Femur (tissue), 1 donor: ENCODE measurements at places on chromosomes 1 and 21.

GRCh38 chr1:119771016-119771415 lies 2.3 kb upstream of the HMGCS2 start:
- no peak for DNase-seq

GRCh38 chr1:84724128-84724860 lies 34.0 kb upstream of the SSX2IP start:
- no peak for DNase-seq

DNA sequence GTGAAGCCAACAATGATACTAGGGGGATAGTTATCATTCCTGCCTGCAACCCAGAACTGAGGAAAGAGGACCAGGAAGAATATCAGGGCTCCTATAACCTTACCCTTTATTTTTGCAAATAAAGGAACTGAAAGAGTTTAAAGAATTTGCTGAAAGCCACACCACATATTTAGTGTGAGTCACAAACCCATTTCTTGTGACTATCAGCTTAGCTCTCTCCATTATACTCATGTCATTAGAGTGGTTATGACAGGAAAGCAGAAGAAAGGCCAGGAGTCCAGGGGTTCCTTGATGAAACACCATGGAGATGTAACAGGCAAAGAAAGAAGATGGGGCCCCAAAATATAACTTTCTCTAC lies 141.1 kb upstream of the SAMSN1 start:
- DNase-seq: no peak

- DNase-seq: no peak
Measured at GRCh38 chr1:169707912-169708604, 3.4 kb downstream of the SELL start.

DNA sequence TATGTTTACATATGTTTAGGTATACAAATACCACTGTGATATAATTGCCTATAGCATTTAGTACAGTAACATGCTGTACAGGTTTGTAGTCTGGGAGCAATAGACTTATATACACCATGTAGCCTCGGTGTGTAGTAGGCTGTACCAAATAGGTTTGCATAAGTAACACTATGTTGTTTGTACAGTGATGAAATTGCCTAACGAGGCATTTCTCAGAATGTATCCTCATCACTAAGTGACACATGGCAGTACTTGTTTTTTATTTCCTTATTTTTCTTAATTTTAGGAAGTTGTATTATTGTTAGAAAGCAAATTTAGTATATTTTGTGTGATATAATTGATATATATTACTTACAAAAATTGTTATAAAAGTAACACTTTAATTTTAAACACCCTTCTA lies 840.9 kb downstream of the LTN1 start:
- no peak for DNase-seq

DNA sequence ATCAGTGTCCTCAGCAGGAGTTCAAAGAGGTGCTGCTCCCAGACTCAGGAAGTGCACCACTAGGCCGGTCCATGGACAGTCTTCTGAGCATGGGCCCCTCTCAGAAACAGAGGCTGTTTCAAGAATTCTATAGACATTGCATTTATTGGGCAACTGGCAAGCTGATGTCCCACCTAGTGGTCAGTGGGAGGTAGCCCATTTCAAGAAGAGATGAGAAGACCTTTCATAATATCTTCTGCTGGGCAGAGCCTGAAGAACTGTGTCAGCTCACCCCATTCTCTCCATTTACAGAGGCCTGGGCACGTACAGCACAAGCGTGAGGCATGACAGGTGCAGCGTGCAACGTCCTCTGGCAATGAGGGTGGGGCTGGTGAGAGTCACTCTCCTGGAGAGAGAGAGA lies 216.0 kb downstream of the DYRK1A start:
- DNase-seq: peak; percentile 45

GRCh38 chr1:245971711-245972085 lies 535.4 kb downstream of the SMYD3 start:
- DNase-seq: no peak

DNA sequence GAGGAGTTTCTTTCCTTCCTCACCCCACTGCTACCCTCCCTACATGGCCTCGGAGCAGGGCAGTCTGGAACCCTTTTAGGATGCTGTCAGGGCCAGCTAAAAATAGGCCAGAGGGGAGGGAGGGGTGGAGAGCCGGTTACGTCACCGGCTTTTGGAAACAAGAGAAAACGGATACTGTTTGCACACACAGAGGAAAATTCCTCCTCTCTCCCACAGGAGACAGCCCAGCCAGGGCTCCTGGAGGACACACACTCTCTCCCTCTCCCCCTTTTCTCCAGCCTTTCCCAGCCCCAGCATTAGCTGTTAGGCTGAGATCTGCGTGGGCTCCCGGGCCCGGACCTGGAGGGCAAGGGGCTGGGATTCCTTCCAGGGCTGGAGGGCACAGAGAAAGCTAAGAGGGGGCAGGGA lies 20.0 kb upstream of the ALDH4A1 start:
- peak; percentile 94 for DNase-seq

DNA sequence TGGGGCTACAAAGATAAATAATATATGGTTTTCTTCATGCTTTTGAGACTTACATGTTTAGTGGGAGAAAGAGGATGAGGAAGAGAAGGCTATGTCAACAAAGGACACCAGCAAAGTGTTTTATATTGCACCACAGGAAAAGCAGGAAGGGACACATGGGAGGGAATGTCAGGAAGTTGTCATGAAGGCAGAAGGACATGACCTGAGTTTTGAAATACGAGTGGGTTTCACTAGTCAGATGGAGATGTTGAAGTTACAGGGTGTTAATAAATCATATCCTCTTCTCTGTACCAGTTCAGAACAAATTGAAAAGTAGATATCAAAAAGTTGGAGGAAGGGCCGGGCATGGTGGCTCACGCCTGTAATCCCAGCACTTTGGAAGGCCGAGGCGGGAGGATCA lies 18.2 kb upstream of the AGO1 start:
- DNase-seq: no peak

DNA sequence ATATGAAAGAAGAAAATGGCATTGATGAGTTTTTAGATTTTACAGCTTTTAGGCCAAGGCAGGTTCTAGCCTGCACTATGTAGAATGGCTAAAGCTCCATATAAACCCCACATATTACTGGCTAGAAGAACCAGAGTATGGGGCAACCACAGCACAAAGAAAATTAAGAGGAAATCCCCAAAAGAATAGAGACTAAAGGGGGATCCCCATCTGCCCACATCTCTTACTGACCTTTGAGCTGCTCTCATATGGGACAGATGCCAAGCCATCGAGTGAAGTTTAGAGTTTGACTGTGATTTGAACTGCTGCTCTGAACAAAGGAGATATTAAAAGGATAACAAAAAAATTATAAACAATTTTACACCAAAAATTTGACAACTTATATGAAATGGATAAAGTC lies 102.2 kb upstream of the HAO2 start:
- DNase-seq: no peak

DNA sequence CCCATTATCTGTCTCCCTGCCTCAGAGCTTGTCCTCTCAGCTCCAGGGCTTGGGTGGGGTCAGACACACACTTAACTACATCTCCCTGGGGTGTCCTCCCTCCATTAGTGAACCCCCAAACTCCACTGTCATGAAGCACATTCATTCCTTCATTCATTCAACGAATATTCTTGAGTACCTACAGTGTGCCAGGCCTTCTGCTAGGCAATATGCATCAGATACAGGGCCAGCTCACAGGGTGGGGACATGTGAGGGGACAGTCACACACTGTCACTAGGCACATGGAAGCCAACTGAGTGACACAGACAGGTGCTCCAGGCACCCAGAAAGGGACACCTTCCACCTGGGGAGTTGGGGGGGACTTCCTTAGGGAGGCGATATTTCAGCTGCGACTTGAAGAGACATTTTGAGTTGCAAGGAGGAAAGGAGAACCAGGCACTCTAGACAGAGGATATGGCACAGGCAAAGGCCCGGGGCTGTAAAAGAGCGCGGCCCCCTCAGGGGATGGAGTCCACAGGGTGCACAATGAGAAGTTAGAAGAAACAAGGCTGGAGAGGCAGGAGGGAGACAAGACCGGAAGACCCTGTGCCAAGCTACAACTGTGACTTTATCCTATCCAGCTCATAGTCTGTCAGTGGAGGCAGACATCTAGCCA lies 8.7 kb upstream of the S100A8 start:
- DNase-seq: no peak

DNA sequence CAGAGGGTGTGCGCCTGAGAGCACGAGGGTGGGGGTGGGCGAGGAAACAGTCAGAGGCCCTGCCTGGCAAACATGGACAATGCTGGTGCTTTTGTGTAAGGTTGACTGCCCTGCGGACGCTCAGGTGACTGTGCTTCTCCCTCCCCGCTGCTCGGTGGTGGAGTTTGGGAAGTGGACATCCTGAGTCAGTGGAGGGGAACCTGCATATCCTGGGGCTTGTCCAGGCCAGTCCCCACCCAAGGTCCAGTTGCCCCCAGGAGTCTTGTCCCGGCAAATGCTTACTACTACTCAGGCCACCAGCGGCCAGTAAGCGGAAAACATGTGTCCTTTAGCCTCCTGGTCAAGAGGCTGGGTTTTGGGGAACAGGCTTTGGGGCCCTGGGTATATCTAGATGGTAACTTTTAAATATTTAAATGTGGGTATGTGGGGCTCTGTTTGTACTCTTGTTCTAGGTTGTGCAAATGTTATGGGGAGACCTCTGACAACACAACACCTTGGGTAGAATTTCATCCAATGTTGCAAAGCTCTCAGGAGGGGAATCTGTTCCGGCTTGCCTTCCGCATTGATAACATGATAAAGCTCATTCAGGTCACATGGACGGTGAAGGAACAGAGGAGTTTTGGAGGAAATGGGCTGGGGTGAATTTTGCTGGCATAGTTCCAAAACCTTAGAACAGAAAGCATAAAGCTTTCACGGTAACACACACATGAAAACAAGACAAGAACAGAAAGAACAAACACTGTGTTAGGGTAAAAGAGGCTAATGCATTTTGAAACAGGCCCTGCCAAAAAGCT lies 364.9 kb downstream of the PRDM2 start:
- DNase-seq: no peak

GRCh38 chr1:204989266-204990058 lies 53.5 kb upstream of the CNTN2 start:
- peak; percentile 84 for DNase-seq

- DNase-seq: no peak
Measured at GRCh38 chr1:223344491-223344890, 19.5 kb downstream of the SUSD4 start.

DNA sequence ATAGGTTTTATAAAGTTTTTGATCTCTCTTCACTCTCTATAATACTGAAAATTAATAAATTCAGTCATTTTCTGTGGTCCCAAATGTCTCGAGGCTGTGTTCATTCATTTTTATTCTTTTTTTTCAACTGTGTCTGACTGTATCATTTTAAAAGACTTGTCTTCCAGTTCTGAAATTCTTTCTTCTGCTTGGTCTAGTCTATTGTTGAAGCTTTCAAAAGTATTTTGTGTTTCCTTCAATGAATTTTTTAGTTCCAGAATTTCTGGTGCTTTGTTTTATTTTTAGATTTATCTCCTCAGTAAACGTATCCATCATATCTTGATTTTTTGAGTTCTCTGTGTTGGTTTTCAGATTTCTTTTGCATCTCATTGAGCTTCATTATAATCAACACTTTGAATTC lies 161.0 kb upstream of the CHRM3 start:
- DNase-seq: no peak

- no peak for DNase-seq
Measured at GRCh38 chr1:2383576-2383975, 7.8 kb downstream of the MORN1 start.

- no peak for DNase-seq
Measured at GRCh38 chr1:10901091-10901890, 104.8 kb upstream of the CASZ1 start.

DNA sequence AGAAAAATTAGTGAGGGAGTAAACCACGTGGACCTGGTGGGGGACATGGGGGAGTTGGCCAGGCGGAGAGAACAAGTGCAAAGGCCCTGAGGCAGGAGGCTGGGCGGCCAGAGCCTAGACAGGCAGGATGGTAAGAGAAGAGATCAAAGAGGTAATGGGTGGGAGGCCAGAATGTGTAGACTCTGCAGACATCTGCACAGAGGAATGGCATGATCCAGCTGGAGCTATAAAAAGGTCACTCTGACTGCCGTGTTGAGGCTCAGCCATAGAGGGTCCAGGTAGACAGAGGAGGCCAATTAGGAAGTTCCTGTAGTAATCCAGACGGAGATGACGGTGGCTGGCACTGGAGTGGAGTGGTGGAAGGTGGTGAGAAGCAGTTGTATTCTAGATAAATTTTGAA lies 3.6 kb downstream of the H6PD start:
- DNase-seq: no peak

DNA sequence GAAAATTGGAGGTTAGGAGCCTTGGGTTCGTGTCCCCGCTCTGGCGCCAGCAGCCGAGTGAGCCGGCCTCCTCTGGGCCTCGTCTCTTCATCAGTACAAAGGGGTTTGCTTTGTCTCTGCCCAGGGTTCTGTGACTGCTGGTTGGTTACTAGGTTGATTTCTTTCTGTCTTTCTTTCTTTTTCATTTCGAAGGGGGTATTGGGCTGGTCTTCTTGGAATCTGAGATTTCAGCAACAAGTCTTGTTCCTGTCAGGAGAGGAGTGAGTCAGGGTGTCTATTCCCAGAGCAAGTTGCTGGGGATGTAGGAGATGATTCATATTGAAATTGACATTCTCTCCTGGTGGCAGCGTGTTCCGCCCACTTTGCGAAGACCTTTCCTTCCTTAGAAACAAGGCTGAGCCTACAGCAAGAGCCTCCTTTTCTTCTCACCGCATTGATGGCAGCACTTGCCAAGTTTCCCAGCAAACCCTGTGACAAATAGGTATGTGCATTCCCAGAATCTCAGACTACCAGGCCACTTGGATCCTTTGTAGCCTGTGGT lies 79.2 kb downstream of the MAN1C1 start:
- DNase-seq: no peak

GRCh38 chr1:29962831-29963247 lies 726.5 kb downstream of the PTPRU start:
- no peak for DNase-seq

DNA sequence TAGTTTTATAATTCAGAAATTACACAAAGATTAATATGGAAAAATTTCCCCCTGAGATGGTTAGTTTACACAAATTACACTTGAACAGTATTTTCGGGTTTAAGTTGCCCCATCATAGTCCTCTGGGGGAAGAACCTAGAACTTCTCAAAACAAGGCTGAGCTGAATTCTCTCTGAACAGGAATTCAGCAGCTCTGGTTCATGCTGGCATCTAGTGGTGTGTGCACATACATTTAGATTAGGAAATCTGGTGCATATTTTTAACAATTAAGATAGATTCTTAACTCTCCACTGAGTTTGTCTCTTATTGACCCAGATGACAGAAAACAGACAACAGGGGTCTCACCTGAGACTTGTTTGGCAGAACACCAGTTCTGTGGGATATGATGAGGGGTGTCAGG lies 410.7 kb downstream of the DSCAM start:
- no peak for DNase-seq
